Pons (tissue), 1 donor: ENCODE measurements at places on chromosomes 11 and 22.
A peak's percentile ranks its signal among the peaks of the same experiment; 100 is the strongest.

DNA sequence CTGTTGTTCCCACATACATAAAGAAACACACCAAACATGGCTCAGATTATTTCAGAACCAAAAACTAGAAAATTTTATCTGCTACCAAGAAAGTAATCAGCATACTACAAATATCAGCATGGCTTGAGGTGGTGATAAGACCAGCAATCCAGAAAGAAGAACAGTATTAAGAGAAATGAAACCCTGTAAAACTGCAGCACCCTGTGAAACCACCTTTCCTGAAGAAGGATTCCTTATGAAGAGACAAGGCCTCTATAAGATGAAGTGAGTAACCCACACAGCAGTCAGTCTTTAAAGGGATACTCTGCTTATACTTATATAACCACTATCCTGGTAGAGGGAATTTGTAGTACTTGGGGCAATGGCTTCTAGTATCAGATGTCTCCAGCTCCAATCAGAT is 49.9 kb downstream of the RSF1 start:
- no peak for DNase-seq

DNA sequence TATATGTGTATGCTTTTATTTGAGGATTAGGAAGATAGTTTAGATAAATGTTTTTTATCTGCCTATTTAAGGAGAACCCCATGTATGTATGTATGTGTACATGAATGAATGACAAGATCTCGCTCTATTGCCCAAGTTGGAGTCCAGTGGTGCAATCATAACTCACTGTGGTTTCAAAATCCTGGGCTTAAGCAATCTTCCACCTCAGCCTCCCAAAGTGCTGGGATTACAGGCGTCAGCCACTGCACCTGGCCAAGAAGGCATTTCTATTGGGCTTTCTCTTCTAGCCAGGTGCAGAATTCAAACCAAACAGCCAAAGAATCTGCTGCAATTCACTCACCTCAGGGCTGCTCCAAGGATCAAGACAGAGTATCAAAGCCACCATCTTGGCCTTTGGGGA is 25.5 kb upstream of the DGKZ start:
- no peak for DNase-seq

DNA sequence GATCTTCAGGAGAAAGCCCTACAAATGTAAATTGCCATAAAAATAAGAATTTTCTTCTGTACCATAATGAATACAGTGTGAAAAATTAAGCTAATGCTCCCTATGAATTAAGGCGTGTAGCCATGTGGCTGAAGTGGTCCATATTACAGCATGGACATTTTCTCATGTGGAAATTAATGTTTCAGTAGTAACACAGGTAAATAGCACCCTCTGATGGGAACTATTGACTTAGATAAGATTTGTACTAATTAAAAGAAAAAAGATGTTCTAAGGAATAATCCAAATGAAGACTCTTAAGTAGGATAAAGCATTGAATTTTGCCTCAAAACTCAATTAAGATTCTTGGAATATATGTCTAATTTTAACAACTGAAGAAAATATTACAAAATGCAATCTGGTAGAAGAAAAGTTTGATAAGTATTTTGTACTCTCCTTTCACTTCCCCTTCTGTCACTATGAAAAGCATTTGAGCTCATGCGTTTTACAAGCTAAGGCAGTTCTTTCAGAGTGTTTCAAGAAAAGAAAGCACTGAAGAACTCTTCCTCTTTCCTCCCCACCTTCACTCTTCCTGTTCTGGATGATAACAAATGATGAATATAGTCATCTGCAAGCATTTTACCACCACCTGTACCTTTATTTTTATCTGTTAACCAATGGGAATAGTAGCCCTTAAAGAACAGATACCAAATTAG is 9.9 kb upstream of the OR8D2 start:
- DNase-seq: peak; percentile 78

- no peak for DNase-seq
These were observed 74.4 kb downstream of the GAB4 start for GRCh38 chr22:16933291-16934282.

GRCh38 chr11:2590131-2590964 is 109.4 kb downstream of the KCNQ1OT1 start:
- DNase-seq: peak; percentile 2

DNA sequence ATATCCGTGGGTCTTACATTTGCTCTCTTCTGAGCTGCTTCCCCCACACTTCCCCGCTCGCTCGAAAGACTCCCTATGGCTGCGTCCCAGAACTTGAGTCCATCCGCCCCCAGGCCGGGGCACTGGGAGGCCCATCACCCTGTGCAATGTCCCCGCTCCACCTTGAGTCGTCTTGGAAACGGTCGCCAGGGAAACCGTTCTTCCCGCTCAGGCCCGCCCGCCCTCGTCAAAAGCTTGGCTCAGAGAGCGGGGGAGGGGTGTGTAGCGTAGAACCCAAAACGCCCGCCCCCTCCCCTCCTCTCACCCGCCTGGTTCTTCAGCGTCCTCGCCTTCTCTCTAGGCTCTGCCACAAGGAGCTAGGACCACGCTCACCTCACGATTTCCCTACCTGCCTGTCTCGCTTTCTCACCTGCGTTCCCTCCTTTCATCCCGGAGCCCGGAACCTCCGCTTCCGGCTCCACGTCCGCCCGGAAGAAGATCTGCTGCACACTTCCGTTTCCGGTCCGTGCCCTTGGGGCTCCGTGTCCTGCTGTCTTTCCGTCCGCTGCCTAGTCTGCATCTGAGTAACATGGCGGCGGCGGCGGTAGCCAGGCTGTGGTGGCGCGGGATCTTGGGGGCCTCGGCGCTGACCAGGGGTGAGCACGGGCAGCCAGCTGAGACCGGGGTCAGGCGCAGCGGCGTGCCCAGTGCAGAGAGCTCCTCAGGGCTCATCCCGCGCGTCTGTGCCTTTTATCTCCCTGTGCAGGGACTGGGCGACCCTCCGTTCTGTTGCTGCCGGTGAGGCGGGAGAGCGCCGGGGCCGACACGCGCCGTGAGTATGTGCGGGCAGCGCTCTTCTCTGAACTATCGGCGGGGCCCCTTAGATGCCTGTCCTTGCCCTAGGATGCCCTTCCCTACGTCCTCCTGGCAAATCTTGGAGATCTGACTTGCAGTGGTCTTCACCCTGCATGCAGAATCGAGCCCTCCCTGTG is at the start of the genes KBTBD4 and NDUFS3:
Gene KBTBD4 (minus strand): TSS at position 447 of the 971 bp plus-strand sequence. CDS start 19 bp downstream, at position 428.
Gene NDUFS3 (plus strand): TSS at position 551 of the 971 bp plus-strand sequence. CDS start 18 bp downstream, at position 569.
- DNase-seq: peak; percentile 90

DNA sequence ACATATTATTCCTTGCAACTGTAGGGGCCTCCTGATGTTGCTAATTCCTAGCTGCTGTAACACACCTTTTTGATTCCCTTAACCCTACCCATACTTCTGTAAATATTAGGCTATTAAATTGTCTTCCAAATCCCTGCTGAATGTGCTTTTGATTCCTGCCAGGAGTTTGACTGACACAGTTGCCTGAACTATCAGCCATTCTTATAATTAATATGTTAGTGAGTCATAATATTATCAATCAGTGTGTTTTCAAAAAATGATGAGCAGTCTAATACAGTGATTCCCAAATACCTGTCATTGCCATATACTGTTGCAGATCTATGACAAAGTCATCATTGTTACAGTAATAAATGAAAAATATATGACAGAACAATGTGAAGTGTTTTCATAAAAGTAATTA is 15.9 kb upstream of the FANCF start:
- no peak for DNase-seq

GRCh38 chr11:20015529-20016427 is 144.5 kb downstream of the DBX1 start:
- no peak for DNase-seq

DNA sequence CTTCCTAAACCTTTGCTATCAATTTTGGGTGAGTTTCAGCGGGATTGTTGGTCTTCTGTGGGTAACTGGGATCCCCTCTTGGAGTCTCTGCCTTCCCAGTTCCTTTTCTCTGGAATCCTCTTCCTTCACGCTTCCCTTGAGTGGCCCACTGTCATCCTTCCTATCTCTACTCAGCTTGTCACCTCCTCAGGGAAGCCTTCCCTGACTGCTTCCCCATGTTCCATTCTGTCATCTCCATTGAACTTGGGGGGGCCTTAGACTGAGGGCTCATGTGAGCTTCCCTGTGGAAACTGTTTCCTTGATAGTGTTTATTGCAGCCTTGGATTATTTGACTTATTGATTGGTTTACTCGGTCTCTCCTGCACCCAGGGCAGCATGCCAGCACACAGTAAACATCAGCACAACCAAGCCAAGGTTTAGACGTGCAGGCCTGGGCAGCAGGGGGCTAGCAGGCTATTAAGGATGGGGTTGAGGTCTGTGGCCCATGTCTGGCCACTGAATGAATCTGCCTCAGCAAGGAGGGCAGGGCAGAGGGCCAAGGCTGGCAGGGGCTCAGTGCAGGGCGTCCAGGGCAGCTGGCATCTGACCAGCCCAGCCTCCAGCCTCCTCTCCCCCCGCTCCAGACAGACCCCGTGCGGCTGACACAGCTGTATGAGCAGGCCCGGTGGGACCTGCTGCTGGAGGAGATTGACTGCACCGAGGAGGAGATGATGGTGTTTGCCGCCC is 7.2 kb downstream of the TRPT1 start:
- no peak for DNase-seq

DNA sequence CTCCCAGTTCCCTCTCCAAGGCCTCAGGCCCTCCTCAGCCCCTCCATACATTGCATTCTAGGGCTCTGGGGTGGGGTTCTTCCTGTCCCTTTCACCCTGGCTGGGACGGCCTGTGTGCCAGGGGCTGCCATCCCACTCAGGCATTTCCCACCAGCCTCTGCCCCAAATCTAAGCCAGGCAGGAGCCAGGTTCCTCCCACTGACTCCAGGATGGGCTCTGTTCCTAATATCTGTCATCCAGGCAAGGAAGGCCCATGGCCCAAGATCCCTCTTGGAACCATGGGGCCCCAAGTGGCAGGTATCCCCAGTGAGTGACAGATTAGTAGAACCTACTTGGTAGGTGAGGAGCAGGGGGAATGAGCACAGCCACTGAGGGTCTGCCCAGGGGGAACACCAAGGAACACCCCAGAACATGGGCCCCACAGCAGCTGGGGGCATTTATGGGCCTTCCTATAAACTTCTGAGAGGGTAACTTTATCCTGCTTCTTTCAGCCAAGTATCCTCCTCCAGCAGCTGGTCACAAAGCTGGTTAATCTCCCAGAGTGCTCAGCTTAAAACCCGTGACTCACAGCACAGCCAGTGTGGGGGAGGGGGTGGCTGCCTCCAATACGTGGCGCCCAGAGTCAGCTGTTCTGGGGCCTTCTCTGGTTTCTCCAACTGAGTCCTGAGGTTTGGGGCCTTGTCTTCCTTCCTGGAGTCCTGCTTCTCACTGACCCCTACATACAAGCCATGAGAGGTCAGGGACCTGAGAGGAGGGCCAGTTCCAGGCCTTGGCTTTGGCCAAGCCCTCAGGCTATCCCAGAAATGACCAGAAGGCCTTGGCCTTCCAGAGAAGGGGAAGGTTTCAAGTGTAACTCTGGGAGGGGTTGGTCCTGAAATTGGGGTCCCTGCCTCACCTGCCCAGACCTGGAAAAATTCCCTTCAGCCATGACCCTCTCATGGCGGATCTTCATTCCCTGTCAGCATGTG is 19.9 kb upstream of the MYOD1 start:
- no peak for DNase-seq

GRCh38 chr11:26623076-26623659 is 51.1 kb upstream of the MUC15 start:
- DNase-seq: no peak

- no peak for DNase-seq
These were observed 60.9 kb downstream of the SYN3 start for GRCh38 chr22:32997295-32997694.

DNA sequence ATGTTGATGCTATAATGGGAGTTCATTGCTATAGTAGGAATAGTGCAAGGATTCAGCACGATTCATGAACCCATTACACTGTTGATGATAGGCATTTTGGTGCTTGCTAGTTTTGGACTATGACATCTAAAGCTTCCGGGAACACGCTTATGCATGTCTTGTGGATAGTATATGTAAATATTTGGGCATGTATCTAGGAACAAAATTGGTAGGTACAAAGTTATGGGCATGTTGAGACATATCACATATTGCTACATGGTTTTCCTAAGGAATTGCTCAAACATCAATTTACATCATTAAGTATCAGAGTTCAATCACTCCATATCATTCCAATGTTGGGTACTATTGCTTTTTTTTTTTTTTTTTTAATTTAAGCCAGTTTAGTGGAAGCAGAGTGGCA is 1103.2 kb downstream of the TBC1D22A start:
- DNase-seq: no peak

DNA sequence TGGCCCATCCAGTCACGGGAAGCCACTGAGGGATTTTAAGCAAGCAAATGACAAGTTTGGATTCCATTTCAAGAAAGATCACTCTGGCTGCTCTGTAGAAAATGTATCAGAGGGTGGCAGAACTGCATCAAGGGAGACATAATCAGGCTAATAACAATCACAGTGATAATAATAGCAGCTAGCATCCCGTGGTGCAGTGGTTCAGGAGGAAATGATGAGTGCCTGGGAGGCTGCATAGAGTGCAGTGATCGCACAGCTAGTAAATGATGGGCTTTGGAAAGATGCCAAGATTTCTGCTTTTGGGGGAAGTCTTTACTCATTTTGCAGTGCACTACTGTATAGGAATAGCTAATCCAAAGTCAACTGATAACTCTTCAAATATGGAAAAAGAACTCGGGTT is 35.8 kb downstream of the TNRC6B start:
- DNase-seq: no peak

- no peak for DNase-seq
These were observed 15.7 kb downstream of the DMC1 start for GRCh38 chr22:38554281-38554680.
